ENCODE measurements at places on chromosomes 16 and 17. TPM values are rescaled to one million over a fixed set of nuclear protein-coding genes. Genes with fewer than 3 reads are reported as not detected.

GRCh38 chr16:14365200-14365851 is 264.7 kb downstream of the PARN start:
- no peaks in the 10 kb centered on the region for H3K27me3 ChIP-seq
- no peaks in the 10 kb centered on the region for H3K4me1 ChIP-seq
- H3K27ac ChIP-seq, result no peak overlapping the region
- DNase-seq, result no peak
- no peak overlapping the region for H3K4me3 ChIP-seq

The SNN gene
- total RNA-seq, result 21.4 TPM

DNA sequence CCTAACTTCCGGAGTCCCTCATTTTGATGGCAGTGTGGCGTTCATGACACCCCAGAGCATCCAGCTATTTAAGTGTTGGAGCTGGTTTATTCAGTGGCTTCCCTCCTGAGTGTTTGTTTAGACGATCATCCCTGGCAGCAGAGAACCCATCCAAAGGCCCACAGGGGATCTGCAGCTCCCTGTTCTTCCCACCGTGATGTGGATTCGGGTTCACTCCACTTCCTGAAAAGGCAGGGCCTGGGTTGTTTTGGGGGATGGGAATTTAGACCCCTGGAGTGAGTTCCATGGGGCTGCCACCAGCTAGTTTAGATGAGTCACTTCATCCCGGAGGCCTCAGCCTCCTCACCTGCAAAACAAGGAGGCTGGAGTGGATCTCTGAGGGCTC is 2.3 kb downstream of the KSR1 start:
- peak overlapping the region; percentile 94 for H3K4me3 ChIP-seq
- DNase-seq, result no peak
- H3K27me3 ChIP-seq, result no peaks in the 10 kb centered on the region
- no peak overlapping the region for H3K27ac ChIP-seq

The GAS7 gene
- total RNA-seq, result 69.0 TPM

The CDC42EP4 gene
- 134 TPM for total RNA-seq

The PIRT gene
- not detected for total RNA-seq

The DUXB gene
- not detected for total RNA-seq

- peaks cover 12% of the 10 kb centered on the region for H3K4me1 ChIP-seq
- H3K4me3 ChIP-seq, result peak overlapping the region; percentile 46
- no peaks in the 10 kb centered on the region for H3K36me3 ChIP-seq
- no peaks in the 10 kb centered on the region for H3K27me3 ChIP-seq
- no peak overlapping the region for H3K27ac ChIP-seq
These were observed 775 bp downstream of the SPIRE2 start for GRCh38 chr16:89828870-89829629.

DNA sequence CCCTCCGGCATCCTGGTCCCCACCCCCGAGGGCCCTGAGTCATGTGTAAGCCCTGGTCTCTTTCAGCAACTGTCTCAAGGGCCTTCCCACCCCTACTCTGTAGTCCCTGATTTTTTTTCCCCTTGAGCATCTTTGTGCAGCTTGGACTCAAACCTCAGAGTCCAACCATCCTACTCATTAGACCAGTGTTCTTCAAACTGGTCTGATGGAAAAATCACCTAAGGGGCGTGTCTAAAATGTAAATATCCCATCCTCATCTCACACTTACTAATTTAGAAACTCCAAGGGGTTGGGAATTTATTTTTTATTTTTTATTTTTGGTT is 624 bp downstream of the G6PC3 start:
- H3K27ac ChIP-seq, result peak overlapping the region; percentile 76
- DNase-seq, result no peak
- H3K4me3 ChIP-seq, result peak overlapping the region; percentile 93
- no peaks in the 10 kb centered on the region for H3K27me3 ChIP-seq
- peaks cover 22% of the 10 kb centered on the region for H3K4me1 ChIP-seq
- peaks cover 15% of the 10 kb centered on the region for H3K36me3 ChIP-seq

The SLC47A1 gene
- 4.1 TPM for total RNA-seq

The CD300LB gene
- 0.81 TPM for total RNA-seq

DNA sequence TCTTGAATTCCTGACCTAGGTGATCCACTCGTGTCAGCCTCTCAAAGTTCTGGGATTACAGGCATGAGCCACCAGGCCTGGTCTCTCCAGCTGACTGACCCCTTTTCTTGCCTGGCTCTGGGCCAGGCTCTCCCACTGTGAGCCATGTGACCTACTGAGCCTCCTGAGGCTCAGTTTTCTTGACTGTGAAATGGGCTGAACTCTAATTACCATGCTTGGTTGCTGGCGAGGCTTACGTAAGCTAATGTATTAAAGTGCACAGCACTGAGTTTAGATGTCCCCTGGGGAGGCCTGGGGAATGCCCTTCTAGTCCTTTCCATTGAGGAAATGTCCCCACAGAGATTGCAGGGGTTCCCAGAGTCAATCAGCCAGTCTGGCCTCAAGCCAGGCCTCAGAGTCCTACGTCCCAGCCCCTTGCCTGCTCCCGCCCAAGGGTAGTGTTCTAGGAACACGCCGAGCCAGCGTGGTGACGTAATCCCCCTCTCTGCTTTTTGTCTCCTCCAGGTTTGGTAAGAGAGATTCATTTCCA is 45.8 kb upstream of the LGALS9 start:
- H3K36me3 ChIP-seq, result no peaks in the 10 kb centered on the region
- no peak for DNase-seq
- no peaks in the 10 kb centered on the region for H3K4me1 ChIP-seq

The SERPINF2 gene
- total RNA-seq, result 5.0 TPM

- H3K36me3 ChIP-seq, result no peaks in the 10 kb centered on the region
- H3K27ac ChIP-seq, result no peak overlapping the region
- peaks cover 12% of the 10 kb centered on the region for H3K4me1 ChIP-seq
- H3K27me3 ChIP-seq, result no peaks in the 10 kb centered on the region
- no peak overlapping the region for H3K4me3 ChIP-seq
- DNase-seq, result no peak
These were observed 165.1 kb upstream of the TNRC6C start for GRCh38 chr17:77793146-77793970.

The OR1E1 gene
- not detected for total RNA-seq

The CCDC78 gene
- total RNA-seq, result 0.92 TPM

DNA sequence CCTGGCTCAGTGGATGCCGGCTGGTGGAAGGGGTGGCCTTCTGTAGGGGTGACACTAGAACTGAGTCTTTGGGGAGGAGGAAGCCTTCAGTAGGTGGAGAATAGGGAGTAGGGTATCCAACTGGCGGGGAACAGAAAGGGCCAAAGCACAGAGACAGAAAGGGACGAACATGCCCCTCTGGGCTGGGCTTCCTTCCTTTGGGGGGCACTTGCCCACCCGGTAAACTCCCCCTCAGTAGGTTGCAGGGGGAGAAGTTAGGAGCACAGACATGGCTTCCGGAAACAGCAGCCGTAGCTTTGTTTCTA is 774 bp downstream of the ENGASE start:
- peaks cover 28% of the 10 kb centered on the region for H3K4me1 ChIP-seq
- peak overlapping the region; percentile 77 for H3K27ac ChIP-seq
- H3K27me3 ChIP-seq, result no peaks in the 10 kb centered on the region
- peak overlapping the region; percentile 93 for H3K4me3 ChIP-seq

GRCh38 chr17:77124192-77124889 is 16.4 kb upstream of the SEC14L1 start:
- peaks cover 33% of the 10 kb centered on the region for H3K4me1 ChIP-seq
- peak overlapping the region; percentile 8 for H3K4me3 ChIP-seq
- no peaks in the 10 kb centered on the region for H3K27me3 ChIP-seq
- H3K27ac ChIP-seq, result peak overlapping the region; percentile 51
- no peak for DNase-seq

DNA sequence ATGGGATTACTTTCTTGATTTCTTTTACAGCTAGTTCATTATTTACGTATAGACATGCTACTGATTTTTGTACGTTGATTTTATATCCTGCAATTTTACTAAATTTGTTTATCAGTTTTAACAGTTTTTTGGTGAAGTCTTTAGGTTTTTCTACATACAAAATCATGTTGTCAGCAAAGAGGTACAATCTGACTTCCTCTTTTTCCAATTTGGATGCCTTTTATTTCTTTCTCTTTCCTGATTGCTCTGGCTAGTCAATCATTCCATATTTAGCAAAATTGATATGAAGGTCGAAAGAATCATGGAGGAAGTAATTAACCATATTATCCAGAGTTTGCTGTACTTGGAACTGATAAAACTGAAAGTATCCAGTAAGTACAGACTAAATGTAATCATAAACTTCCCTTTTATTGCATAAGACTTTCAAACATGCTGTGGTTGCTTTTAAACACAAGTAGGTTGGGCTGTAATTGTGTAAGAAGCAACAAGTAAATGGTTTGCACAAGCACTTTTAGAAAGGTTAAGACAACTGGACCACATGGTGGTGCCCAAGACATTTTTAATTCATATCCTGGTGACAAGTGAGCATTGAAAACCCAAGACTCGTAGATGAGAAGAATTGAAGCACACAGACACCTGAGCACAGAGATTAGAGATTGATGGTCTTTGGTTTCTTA is 8.4 kb downstream of the GDE1 start:
- no peak for DNase-seq
- H3K4me3 ChIP-seq, result peak overlapping the region; percentile 26
- no peaks in the 10 kb centered on the region for H3K4me1 ChIP-seq
- no peaks in the 10 kb centered on the region for H3K27me3 ChIP-seq

The BMERB1 gene
- 75.1 TPM for total RNA-seq

The TBC1D28 gene
- not detected for total RNA-seq

DNA sequence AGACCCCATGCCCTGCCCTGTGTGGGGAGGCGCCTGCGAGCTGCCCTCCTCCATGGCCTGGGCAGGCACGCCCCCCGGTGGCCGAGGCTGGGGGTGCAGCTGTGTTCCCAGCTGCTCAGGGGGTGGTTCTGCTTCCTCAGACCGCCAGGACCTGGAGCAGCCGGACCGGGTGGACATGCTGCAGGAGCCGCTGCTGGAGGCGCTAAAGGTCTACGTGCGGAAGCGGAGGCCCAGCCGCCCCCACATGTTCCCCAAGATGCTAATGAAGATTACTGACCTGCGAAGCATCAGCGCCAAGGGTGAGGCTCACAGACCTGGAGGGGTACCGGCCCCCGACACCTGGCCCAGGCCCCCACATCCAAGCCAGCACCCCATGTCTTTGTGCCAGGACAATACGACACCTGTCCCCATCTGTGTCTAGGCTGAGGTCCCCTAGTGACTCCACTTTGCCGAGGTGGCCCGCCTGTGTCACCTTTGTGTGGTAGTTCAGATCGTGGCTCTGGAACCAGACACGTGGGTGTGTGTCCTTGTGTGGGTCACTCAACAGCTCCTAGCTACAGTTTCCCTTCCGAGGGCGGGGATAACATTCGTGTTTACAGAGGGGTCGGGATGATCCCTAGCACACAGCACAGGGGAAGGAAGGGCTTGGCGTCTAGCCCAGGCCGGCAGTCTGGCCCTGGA is 9.3 kb downstream of the GJD3 start:
- H3K27ac ChIP-seq, result no peak overlapping the region
- no peak overlapping the region for H3K4me3 ChIP-seq
- H3K4me1 ChIP-seq, result no peaks in the 10 kb centered on the region

The ASPA gene
- total RNA-seq, result 1.4 TPM

The NRN1L gene
- total RNA-seq, result not detected

DNA sequence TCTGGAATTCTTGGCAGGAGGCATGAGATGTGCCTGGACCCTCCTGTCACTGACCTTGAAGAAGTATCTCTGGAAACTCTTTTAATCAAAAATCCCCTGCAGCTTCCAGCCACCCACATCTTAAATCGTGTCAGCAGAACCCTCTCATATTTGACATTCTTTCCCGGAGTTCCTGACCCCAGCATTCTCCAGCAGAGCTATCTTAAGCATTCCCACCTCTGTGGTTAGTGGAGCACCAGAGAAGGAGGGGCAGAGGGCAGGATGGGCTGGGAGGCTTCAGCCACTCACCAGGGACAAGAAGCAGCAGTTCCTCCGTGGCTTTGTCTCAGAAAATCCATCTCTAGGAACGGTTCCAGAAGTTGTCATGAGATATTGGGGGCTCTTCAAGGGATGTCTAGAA is 149.9 kb downstream of the RGS9 start:
- no peak overlapping the region for H3K27ac ChIP-seq
- no peaks in the 10 kb centered on the region for H3K27me3 ChIP-seq
- no peak overlapping the region for H3K4me3 ChIP-seq
- H3K4me1 ChIP-seq, result no peaks in the 10 kb centered on the region

DNA sequence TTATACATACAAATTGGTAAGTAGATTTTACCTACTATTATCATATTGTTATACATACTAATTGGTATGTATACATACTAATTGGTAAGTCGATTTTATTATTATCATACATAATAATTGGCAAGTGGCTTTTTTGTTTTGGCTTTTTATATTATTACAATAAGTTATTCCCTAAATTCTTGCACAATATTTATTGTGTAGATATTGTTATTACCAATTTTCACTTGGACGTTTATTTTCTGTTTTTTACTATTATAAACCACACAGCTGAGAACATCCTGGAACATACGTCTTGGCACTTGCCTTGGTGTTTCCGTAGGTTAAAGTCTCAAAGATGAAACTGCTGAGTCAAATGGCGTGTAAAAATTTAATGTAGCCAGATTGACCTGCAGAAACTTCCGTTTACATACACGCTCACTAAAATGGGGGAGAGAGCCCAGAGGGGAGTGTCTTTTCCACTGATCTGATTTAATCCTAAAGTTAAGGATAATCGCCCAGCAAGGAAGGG is 18.9 kb downstream of the GNGT2 start:
- DNase-seq, result no peak
- H3K4me1 ChIP-seq, result no peaks in the 10 kb centered on the region
- H3K27ac ChIP-seq, result peak overlapping the region; percentile 93
- H3K36me3 ChIP-seq, result no peaks in the 10 kb centered on the region

The HOXB4 gene
- 11.5 TPM for total RNA-seq

The C16orf86 gene
- total RNA-seq, result 11.9 TPM

GRCh38 chr17:71331754-71332325 is 789.0 kb upstream of the SOX9 start:
- no peak for DNase-seq
- no peak overlapping the region for H3K27ac ChIP-seq
- no peak overlapping the region for H3K4me3 ChIP-seq
- H3K4me1 ChIP-seq, result no peaks in the 10 kb centered on the region

GRCh38 chr16:88356124-88356726 is 26.5 kb upstream of the ZNF469 start:
- no peak for DNase-seq
- H3K36me3 ChIP-seq, result no peaks in the 10 kb centered on the region
- H3K4me3 ChIP-seq, result no peak overlapping the region
- no peaks in the 10 kb centered on the region for H3K4me1 ChIP-seq
- no peak overlapping the region for H3K27ac ChIP-seq

The HERPUD1 gene
- 232 TPM for total RNA-seq

The VMO1 gene
- 8.3 TPM for total RNA-seq

- H3K36me3 ChIP-seq, result no peaks in the 10 kb centered on the region
- H3K27me3 ChIP-seq, result no peaks in the 10 kb centered on the region
- peak overlapping the region; percentile 75 for H3K27ac ChIP-seq
These were observed 3.9 kb downstream of the ABCC3 start for GRCh38 chr17:50638606-50638965.

Data from thoracic aorta (tissue), 2 donors.